ENCODE measurements at places on chromosomes 12 and 14. TPM values are rescaled to one million over a fixed set of nuclear protein-coding genes. Genes with fewer than 3 reads are reported as not detected.

- DNase-seq = no peak
Observed at GRCh38 chr14:58747181-58747580, 109.4 kb downstream of the DACT1 start.

- peak; percentile 64 for DNase-seq
Observed at GRCh38 chr14:74712499-74713394, at the start of the genes AREL1 and FCF1. TSS of gene AREL1 (minus strand) at chr14:74713080. CDS start at chr14:74685615, 27,465 bp downstream. TSS of gene FCF1 (plus strand) at chr14:74713144. CDS start at chr14:74713198, 54 bp downstream.

GRCh38 chr14:79544698-79545070 is 666.6 kb downstream of the DIO2 start:
- DNase-seq = no peak

DNA sequence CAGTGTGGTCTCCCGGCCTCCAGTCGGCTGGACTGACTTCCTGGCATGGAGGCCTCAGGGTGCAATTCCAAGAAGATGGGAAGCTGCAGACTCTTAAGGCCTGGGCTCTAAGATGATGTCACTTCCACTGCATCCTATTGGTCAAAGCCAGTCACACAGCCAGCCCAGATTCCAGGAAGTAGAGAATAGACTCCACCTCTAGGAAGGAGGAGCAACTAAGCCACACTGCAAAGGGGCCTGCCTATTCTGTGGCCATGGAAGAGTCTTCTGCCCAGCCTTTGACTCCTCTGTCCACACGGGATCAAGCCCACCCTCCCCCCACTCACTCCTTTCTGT is 103.9 kb upstream of the RFLNA start:
- DNase-seq = no peak

DNA sequence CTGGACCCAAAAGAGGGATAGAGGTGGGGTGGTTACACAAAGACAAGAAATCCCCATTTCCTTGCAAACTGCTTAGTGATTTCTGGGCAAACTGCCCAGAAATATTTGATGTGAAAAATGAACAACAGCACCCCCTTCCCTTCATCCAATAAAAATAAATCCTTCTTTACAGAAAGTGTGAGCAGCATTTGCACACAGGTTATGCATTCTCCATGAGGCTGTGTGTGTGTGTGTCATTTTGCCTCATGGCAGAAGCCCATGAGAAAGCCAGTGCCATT is 17.2 kb upstream of the NRXN3 start:
- DNase-seq = no peak

DNA sequence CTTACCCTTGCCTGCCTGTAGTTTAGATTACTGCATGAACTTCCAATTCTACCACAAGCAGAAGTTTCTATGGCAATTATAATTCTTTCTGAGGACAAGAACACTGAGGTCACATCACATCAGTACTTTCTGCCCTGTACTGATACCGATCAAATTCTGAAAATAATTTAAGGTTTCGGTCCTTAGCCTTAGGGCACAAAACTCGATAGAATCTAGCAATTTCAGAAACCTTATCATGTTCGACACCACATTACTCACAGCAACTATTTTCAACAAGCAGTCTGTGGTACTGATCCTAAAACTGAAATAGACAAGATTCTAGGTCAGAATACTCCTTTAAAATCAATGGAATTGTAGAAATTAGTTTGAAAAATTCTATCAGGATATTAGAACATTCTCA is 187.0 kb upstream of the LRFN5 start:
- no peak for DNase-seq

DNA sequence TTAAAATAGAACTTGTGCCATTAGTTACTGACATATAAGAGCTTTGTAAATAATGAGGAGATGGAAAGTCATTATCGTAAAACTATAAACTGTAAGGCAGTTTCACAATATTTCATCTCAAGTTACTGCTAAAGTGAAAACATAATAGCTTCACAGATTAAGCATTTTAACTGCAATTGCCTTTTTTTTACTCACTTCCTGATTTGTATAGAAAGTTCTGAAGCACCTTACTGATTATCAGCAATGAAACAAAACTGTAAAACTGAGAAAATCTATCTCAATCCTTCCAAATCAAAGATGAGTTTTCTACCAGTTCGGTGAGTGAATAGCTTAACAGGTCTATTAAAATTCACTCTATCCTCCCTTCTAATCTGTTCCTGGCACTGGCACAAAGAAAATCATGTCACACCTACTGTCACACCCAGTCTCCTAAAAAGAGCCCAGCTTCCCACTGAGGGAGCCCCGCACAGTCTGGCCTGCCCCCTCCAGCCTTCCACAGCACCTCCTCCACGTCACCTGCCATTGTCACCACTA is 161.4 kb upstream of the ABCD2 start:
- DNase-seq = no peak

GRCh38 chr12:91778938-91779400 is 366.7 kb downstream of the BTG1 start:
- DNase-seq = peak; percentile 31

GRCh38 chr12:62834971-62835547 is 99.9 kb downstream of the PPM1H start:
- DNase-seq = no peak

DNA sequence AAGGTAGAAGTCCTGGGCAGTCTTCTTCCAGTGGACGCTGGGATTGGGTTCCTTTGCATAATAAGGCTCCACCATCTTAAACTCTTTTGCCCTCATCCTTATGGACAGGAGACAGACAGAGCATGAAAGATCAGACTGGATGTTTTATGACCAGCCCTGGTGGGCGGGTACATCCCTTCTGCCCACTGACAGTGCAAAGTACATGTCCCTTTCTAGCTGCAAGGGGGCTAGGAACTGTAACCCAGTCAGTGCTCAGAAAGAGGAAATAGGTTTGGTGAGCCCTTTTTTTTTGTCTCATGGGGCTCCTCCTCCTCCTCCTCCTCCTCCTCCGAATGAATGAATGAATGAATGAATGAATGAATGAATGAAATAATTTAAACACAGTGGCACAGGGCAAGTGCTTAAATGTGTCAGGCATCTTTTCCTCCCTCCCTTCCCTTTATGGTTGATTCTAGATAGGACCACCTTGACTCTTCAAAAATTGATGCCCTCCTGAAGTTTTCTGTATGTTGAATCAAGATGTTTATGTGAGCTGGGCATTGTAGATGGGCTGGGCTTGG is 36.4 kb upstream of the HNF1A start:
- no peak for DNase-seq

- DNase-seq = no peak
Observed at GRCh38 chr12:65171073-65171472, 1.7 kb downstream of the LEMD3 start.

GRCh38 chr12:6095269-6095668 is 29.2 kb downstream of the VWF start:
- DNase-seq = no peak

DNA sequence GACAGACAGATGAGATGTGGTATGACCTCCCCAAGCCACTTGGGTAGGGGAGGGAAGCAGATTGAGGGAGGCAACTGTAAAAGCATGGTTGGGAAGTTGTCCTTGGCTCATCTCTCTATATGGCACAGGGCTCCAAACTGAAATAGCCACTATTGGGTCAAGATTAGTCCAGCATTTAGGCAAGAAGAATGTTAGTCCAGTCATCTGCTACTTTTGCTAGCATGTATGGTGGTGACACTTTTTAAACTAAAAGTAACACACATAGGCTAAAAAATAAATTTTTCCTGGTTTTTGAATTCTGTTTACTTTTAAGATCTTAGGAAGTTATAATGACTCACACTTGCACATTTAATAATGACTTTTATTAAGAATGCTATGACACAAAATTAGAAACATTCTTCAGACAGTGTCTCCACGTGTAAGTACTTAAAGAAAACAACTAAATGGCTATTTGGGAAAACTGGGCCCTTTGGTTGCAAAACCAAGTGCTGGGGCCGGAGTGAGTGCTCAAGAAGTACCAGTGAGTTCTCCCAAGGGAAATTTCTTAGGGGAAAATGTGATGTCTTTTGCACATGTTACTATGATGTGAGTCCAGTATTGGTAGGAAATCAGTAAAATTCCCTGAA is 179.1 kb upstream of the HIF1A start:
- no peak for DNase-seq

DNA sequence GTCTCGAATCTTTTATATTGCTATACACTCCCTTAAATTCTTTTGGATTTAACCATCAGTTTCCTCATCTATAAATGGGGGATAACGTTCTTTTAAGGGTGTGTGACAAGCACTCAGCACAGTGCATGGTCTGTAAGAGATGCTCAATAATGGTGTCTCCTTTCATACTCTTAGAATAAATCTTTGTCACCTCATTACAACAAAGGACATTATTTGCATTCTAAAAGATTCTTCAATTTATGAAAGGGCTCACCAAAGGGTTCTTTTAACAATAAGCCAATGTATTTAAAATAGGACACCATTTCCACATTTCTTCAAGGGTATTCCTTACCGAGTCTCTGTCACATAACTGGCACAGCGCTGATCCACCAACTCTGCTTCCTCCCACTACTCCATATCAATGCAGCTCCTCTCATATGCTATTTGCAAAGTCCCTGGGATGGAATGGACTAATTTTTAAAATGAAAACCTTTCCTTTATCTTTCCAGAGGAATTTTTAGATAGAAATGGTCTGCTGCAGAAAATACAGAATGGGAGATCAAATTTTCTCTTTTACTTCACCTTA is 29.2 kb upstream of the RIC8B start:
- no peak for DNase-seq

GRCh38 chr12:93981411-93981810 is 167.0 kb upstream of the PLXNC1 start:
- DNase-seq = no peak

GRCh38 chr12:110940933-110941332 is 20.6 kb upstream of the MYL2 start:
- no peak for DNase-seq

DNA sequence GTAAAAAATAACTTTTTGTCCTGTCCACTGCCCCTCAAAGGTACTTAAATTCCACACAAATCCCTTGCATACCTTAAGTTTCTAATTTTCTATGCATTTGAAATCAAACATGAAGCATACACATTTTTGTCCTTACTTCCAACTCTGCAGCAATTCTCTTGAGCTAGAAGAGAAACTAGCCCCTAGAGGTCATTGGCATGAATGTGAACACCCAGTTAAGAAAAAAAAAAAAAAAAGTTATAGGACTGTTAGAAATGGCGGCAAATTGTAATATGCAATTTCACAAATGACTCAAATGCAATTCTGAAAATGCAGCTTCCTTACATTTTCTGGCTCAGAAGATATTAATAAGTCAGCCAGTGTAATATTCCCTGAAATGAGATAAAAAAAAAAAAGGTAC is 4.6 kb upstream of the ESR2 start:
- no peak for DNase-seq

GRCh38 chr12:78931466-78931990 is 67.0 kb downstream of the SYT1 start:
- DNase-seq = no peak

DNA sequence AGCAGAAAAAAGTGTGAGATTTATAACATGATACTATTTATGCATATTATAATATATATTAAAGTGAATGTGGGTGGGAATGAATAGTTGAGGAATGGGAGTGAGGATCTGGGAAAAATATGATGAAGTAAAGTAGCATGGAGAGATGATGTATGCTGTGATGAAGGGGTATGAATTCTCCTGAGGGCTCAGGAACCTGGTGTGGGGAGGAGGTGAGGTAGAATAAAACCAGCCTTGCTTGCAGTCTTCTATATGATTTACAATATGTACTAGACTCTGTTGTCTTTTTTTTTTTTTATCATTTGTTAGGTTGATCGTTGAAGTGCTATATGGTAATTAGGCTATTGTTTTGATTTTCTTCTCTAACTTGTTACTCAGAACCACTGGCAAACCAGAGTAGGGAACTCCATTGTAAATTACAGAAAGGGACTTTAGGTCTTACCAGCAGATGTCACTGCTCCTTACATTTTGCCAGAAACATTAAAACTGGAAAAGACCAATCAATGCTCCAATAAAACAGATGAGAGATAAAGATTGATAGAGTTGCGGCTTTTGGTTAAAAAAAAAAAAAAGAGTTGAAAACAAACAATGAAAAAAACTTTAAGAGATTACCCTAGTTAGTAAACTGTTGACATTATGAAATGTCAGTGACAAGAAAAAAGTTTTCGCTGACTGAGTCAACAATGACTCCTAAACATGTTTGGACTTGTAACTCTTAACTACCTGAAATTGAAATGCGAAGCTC is 39.9 kb downstream of the ATL1 start:
- DNase-seq = no peak

DNA sequence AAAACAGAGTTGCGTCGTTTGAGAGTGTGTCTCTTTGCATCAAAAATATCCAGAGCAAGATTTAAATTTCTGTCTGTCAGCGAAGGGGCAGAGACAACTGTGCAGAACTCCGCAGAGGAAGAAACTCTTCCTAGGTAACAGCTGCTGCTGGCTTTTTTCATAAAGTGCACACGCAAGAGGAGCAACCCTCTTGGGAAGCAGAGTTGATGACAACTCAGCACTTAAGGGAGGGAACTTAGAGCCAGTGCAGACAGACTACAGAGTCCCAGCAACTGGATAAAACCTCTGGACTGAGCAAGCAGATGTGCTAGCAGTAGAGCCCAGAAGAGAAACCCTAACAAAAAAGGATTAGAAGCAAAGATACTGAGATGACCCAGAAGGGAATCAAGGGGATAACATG is 337.1 kb downstream of the PCNX1 start:
- DNase-seq = no peak

DNA sequence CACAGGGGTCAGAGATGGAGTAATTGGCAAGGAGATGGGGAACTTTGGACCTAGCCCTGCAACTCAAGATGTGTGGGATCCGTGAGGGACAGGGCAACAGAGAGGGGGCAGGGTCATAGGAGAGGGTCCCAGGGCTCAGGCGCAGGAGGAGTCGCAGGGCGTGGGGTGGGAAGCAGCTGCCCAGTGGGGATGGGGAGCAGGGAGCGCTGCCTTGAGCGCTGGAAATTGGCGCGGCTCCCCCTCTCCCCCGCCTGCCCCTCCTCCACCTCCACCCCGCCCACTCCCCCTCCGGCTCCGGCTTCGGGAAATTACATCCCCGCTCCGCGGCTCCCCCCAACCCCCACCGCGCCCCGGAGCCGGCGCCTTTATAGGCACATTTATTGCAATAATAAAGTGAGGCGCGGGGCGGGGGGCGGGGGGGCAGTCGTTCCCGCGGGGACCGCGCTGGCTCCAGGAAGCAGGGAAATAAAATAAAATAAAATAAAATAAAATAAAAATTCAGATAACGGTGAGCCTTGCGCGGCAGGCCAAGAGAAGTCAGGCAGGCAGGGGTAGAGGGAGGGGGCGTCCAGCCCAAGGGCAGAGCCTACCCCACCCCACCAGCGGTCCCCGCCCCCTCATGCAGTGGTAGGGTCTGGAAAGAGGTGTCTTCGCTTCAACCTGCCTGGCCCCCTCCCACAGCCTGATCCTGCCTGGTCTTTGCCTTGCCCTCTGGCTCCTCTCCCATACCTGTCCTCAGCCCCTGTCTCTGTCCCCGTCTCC is 3.6 kb downstream of the NXPH4 start:
- DNase-seq = no peak

GRCh38 chr14:73746520-73747378 is 32.6 kb upstream of the PNMA1 start:
- DNase-seq = no peak

Gene PRKAG1
- total RNA-seq = 64.2 TPM

Gene CCDC175
- not detected for total RNA-seq

Gene HOXC9
- 2.0 TPM for total RNA-seq

Gene RIN3
- total RNA-seq = 36.3 TPM

Gene ACADS
- total RNA-seq = 57.4 TPM

Gene KRT73
- total RNA-seq = not detected

Gene FOXG1
- not detected for total RNA-seq

Gene DGLUCY
- 46.6 TPM for total RNA-seq

Gene RNASE4
- total RNA-seq = 115 TPM
